ENCODE measurements at places on chromosomes 7 and 10. TPM values are rescaled to one million over a fixed set of nuclear protein-coding genes. Genes with fewer than 3 reads are reported as not detected.

PPP1R3A gene
- not detected for total RNA-seq

PPP1R17 gene
- total RNA-seq = not detected

DNAJC30 gene
- 3.9 TPM for total RNA-seq

STEAP1 gene
- total RNA-seq = 33.7 TPM

MYL10 gene
- total RNA-seq = 0.34 TPM

FBXO24 gene
- 0.92 TPM for total RNA-seq

ADGRA1 gene
- not detected for total RNA-seq

MRC1 gene
- not detected for total RNA-seq

CRYGN gene
- total RNA-seq = not detected

GRCh38 chr7:10122551-10123100 is 851.0 kb upstream of the PHF14 start:
- DNase-seq = no peak

DNA sequence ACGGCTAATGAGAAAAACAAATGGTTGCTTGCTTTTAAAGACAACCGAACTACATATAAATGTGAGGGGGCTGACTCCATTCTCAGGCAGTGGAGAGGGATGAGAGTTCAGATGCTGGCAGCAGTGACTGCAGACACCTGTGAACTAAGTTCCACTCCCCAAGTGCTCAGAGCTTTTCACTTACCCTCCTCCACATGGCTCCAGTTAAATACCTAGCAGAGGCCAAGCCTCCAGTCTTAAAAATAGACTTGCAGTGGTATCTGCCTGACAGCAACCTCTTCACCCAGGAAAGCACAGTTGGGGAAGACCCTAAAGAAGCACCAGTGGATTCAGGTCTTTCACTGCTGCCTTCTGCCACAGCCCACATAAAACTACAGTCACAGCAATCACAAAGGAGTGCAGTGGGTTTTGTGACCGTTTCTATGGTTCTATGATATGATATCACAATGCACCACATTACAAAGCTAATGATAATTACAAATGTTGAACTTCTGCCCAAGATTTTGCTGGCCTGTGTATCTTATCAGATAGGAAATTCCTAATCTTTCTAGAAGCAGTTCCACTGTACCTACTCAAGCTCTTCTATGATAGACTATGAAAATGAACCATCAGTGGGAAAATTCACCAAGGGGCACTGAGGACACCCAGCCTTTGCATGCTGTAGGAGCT is 3.3 kb upstream of the ABLIM1 start:
- DNase-seq = no peak

DNA sequence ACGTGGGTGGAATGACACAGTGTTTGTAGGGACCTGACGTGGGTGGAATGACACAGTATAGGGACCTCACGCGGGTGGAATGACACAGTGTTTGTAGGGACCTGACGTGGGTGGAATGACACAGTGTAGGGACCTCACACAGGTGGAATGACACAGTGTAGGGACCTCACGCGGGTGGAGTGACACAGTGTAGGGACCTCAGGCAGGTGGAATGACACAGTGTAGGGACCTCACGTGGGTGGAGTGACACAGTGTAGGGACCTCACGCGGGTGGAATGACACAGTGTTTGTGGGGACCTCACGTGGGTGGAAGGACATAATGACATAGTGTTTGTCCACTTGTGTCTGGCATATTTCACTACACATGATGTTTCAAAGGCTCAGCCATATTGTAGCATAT is 19.3 kb downstream of the PPP2R2D start:
- DNase-seq = no peak

DNA sequence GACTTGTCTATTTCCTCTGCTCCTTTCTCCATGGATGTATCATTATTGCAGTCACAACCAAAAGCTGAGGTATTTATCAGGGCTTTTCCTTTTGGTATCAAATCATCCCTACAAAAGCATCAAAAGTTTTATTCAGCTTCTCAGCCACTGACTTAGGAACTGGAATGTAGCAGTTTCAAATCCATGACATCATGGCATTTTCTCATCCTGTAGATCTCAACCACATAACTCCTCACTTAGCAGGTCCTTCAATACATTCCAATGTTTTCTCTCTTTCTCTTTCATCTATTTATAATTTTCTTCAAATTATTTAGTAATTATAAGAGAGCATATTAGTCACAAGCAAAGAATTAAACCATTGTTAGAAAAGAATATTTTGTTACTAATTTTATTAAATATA is 537.4 kb upstream of the SORCS1 start:
- DNase-seq = peak; percentile 6

DNA sequence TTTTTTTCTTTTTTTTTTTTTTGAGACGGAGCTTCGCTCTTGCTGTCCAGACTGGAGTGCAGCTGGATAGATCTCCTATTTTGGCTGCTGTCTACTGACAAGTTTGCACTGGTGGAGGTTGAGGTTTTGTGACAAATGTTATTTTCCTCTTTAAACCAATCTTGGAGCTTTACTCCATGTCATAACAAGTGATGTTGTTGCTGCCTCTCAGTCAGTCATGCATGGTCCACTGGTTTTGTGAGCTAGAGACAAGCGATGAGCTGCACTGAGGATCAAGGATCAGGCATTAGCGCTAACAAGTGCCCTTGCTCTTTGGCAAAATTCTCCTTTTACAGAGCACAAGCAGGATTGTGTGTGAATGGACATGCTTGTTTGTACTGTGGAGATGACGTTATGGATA is 805 bp upstream of the WDFY4 start:
- no peak for DNase-seq

- DNase-seq = no peak
Measured at GRCh38 chr10:17651896-17652295, 7.9 kb downstream of the STAM start.

DNA sequence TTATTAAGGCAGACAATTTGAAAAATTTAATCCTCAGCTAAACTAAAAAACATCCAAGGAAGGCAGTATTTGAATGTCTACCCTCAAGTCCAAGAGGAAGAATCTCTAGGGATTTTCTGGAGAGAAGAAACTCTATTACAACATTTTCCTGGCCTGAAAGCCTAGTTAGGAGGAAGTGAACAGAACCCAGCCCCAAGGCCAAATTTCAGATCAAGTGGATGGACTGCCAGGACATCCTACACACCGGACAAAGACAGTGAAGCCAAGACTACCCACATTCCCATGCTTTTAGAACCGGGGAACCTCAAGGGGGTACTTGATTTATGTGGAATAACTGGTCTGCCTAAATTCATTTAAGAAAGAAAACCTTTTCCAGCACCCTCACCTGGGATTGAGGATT is 108.9 kb upstream of the MEOX2 start:
- DNase-seq = no peak

DNA sequence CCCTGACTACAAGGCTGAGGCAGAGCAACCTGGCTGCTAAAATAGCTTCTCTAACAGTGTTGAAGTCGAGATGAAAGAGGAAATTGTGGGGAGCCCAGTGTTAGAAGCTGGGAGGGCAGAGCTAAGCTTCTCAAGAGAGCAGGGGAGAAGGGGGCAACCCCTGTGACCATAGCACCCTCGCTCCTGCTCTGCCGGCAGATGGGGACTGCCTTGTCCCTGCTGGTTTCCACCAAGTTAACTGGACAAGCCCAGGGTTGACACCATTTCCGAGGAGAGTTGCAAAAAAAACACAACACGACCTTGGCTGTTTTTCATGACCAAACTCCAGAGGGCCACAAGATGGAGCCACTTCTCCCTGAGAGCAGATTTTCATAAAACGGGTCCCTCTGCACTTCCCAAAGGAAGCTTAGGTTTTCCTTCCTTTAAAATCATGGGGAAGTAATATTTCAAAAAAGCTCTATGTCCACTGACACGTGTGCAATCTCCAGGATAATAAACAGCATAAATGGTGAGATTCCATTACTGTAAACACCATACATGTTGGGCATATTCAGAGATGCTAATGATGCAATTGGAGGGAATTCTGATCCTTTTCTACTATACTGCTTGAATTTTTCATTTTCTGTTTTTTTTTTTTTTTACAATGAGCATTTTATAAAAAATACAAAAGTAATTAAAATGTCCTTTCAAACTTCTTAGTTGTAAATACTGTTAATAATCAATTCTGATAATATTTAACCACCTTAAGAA is 140.4 kb downstream of the PIP4K2A start:
- peak; percentile 49 for DNase-seq

GRCh38 chr7:69062020-69062765 is 536.1 kb upstream of the AUTS2 start:
- no peak for DNase-seq

GRCh38 chr10:48819783-48820182 is 119.9 kb downstream of the LRRC18 start:
- no peak for DNase-seq

GRCh38 chr10:109919220-109919619 is 4.1 kb downstream of the XPNPEP1 start:
- peak; percentile 94 for DNase-seq

GRCh38 chr10:92757066-92757710 is 67.4 kb downstream of the HHEX start:
- DNase-seq = peak; percentile 26

DNA sequence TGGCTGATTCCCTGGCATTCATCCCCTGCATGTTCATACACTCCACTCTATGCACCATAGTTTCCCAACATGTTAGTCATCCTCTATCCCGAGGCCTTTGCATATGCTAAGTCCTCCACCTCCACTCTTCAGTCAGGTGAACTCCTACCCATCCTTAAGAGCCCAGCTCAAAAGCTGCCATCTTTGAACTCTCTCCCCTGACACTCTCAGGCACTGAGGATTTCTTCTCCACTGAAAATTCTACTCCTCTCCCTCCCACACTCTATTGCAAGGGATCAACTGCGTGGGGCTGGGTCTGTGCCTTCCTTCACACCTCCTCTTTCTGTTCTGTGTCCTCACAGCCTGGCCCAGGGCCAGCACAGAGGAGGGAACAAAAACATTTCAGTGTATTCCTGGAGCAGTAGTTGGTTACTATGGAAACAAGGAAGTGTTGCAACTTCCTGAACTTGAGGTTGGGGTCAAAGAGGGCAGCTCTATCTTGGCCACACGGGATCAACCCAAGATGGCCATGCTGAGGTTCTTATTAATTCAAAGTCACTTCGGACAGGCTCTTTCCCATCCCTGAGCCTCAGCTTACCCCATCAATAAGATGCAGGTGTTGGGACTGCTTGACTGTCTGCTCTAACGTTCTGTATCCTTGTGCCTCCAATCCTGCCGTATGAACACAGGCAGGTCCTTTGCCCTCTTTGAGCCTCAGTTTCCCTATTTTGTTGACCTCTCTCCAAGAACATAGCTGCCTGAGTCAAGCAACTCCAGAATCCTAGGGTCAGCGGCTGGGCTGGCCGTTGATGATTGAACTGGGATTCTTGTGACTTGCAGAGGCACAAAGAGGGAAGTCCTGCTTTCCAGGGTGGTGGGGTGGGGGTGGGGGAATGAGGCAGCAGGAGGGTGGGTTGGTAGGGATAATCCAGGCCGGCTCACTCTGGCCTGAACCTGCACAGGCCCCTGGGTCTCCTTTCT is 15.5 kb downstream of the ZMIZ1 start:
- DNase-seq = peak; percentile 89

Measured in LHCN-M2 (cell line).